ENCODE measurements at places on chromosomes 2 and 18.

DNA sequence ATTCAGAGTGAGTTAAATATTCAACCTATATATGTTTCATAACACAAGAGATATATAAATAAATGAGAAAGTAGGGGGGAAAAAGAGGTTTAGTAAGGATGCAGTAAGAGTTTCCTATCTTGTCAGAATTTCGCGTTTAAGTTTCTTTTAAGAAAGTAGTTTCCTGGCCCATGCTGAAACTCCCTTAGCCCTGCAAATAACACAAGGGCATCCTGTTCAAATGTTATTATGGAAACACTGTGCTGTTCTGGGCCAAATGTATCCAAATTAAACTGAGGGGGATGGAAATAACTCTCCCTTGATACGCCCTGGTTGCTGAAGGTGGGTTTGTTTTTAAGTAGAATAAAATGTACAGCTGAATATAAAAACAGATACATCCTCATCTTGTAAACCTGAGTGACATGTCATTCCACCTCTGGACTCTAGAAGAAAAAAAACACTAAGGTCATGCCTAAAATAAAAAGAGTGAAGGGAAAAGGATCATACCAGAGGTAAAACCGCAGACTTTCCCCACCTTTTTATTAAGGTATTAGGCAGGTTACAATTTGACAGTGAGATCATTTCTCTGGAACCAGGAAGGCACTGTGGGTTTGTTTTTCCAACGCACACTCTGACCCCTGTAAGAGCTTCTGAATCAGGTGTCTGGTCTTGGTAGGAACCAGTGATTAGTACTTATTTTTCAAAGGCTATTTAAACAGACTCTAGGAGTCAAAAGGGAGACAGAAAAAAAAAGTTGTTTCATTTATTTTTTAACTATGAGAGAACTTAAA is 16.7 kb downstream of the BCL2 start:
- no peak for DNase-seq

DNA sequence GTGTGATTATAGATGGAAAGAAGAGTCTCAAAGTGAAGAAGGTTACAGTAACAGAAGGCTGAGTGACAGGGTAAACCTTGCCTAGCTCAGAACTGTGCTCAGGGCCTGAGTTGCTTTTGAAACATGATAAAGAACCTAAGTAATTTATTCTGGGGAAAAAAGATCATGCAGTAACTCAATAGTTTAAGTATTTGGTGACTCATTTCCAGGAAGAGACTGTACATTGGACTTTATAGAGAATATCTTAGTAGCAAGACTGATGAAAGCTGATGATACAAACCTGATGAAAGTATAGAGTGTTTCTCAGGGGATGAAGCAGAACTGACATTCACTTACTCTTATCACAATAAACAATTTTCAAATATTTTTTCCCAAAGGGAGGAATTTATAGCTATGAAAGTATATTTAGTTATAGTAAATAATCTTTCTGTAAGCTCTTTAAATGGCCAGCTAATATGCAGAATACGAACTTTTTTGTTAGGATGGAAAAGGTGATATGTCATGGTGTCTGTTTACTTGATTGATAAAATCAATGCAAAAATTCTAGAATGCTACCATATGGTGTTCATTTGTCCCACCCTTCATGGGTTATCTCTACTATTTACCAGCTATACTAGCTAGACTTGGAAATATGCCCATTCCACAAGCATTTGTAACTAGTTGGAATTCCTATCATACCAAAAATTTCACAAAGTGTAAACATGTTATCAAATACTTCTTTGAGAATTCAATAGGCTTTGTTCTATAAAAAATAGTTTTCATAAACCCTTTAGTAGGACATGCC is 1265.5 kb upstream of the ACVR2A start:
- no peak for DNase-seq

- no peak for DNase-seq
These were observed 217.6 kb upstream of the FIGN start for GRCh38 chr2:163953390-163953907.

DNA sequence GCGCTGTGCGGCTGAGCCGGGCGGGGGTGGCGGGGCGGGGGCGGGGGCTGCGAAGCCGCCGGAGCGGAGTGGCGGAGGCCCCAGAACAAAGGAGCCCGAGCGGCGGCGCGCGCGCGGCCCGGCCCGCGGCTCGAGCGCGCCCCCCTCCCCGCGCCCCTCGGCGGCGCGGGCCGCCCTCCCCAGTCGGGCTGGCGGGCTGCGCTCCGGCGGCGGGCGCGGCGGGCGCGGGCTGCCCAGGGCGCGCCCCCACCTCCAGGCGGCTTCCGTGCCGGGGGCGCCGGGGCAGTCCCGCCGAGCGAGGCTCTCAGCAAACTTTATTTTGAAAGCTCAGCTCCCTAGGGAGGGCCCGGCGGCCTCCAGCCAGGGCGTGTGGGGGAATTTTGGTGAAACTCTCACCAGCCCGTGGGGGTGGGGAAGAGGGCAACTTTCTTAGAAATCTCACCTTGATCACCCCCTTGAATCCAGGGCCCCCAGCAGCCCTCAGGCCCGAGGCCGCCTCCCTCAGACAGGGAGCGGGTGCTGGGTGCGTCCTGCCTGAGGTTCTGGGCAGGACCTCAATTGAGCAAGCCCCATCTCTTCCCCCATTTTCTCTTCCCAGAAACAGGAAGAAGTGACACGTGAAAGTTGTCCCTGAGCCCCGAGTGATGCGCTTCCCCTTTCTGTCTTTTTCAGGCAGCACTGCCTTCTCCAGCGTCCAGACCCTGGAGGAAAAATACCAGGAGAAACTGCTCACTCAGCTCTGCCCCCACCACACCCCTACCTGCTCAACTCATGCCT is 786 bp downstream of the TET3 start:
- no peak for DNase-seq

DNA sequence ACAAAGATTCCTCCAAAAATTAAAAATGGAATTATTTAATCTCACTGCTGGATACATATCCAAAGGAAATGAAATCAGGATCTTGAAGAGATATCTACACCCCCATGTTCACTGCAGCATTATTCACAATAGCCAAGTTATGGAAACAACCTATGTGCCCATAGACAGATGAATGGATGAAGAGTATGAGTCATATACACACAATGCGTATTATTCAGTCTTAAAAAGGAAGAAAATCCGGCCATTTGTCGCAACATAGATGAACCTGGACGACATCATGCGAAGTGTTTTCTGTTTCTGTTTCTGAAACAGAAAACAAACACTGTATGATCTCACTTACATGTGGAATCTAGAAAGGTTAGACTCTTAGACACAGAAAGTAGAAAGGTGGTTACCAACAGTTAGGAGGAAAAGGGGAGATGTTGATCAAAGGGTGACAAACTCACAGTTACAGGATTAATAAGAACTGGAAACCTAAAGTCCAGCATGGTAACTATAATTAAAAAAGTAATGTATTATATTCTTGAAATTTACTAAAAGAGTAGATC is 87.8 kb upstream of the ERBB4 start:
- DNase-seq = no peak

- DNase-seq = no peak
These were observed 847 bp downstream of the HOXD8 start for GRCh38 chr2:176130147-176130956.

DNA sequence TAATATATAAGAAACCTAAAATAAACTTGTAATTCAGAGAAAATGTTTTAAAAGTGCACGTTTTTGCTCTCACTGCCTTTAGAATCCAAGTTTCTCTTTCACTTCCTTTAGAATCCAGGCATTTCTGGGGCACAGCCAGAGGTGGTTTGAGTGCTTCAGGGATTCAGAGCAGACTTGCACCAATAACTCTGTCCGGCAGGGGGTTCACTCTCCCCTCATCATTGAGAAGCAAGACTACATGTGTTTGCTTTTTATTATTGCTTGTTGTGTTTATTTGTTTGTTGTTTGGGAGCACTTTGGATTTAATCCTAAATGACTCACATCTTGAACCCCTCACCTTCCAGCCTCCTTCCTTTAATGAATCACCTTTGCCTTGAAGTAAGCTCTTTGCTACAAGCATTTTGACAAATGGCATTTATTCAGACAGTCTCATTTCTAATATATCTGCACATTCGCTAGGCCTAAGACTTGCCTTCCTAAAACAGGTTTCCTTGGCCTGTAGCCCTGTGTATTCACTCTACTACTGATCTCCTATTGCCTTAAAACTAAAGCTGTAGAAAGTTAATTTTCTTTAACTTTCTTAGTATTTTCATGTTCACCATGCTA is 233.5 kb upstream of the ATP5MC3 start:
- no peak for DNase-seq

GRCh38 chr2:31688282-31688681 is 107.5 kb upstream of the SRD5A2 start:
- DNase-seq = no peak

GRCh38 chr2:39479696-39480095 is 42.6 kb upstream of the MAP4K3 start:
- no peak for DNase-seq

DNA sequence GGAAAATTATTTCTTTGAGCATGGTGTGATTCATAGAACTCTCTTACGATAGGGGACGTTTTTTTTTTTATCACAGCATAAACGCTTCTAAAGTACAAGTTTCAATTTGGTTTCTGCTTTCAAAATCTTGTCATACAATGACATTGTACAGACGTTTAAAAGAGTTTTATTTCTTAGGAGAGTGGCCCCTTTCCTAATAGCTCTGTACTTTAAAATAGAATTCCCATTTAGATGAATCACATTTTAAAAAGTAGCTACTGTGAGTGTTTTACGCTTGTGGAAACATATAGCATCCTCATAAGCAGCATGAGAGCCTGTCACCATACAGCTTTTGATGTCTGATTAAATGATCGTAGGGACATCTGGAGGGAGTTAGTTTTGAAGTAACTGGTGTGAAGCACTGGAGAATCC is 510.9 kb downstream of the PARD3B start:
- no peak for DNase-seq

- no peak for DNase-seq
These were observed 41.7 kb downstream of the CYP20A1 start for GRCh38 chr2:203280428-203281064.

GRCh38 chr18:13381944-13382365 is 163.4 kb downstream of the LDLRAD4 start:
- no peak for DNase-seq

- DNase-seq = no peak
These were observed 199.9 kb downstream of the TGIF1 start for GRCh38 chr18:3649633-3650426.

GRCh38 chr2:229043681-229044080 is 227.4 kb downstream of the PID1 start:
- DNase-seq = no peak

- no peak for DNase-seq
These were observed 684.6 kb upstream of the ID2 start for GRCh38 chr2:7997279-7997678.

GRCh38 chr2:40606862-40607261 is 155.0 kb upstream of the SLC8A1 start:
- DNase-seq = no peak

DNA sequence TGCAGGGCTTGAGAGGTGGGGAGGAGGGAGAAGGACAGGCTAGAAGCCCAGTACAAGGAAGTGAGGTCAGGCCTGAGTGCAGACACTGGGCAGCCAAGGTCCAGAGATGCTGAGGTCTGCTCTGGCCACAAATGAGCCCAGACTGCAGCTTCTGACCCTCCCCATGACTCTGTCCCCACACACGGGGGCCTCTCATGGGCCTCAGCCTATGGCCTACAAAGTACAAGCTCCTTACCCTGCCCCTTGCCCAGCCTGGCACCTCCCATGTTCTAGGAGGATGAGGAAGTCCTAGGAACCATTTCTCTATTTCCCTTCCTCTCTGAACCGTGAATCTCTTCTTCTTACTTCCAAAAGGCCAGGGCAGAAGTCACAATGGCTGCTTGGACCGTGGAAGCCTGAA is 193.8 kb downstream of the ANKRD30B start:
- DNase-seq = no peak

DNA sequence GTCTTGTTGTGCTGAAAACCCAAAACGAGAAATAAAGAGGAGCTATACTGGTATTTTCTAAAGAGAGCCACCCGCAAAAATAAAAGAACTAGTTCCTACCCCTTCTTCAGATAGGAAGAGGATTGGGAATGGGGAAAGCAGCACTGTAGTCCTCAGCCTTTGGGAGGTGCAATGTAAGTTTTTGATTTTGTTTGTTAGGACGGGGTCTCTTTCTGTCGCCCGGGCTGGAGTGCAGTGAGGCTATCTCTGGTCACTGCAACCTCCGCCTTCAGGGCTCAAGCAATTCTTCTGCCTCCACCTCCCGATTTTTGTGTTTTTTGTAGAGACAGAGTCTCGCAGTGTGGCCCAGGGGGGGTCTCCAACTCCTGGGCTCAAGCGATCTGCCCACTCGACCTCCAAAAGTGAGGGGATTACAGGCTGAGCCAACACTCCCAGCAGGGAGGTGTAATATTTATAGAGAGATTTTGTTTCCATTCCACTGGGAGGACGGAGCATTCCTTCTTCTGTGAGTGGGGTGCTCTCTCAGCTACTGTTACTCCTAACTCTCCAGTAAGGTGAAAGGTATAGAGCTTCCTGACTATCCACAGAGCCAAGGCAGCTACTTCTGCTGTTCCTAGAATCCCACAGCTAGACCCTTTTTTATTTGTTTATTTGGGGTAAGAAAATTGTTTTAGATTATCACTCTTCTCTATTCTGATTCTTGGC is 13.1 kb upstream of the GULP1 start:
- no peak for DNase-seq

DNA sequence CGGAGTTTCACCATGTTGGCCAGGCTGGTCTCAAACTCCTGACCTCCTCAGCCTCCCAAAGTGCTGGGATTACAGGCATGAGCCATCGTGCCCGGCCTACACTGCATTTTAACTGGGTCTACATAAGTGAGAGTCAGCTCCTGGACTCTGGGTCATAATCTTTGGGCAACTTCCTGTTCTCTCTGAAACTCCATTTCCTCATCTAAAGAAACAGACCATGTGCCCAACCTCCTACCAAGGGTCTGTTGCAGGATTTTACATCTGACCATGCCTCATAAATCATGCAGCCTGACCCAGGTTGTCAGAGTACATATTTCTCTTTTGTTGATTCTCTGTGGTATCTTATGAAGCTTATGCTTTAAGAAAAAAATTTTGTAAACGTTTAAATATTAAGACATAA is 280.4 kb downstream of the ALPK2 start:
- DNase-seq = no peak

DNA sequence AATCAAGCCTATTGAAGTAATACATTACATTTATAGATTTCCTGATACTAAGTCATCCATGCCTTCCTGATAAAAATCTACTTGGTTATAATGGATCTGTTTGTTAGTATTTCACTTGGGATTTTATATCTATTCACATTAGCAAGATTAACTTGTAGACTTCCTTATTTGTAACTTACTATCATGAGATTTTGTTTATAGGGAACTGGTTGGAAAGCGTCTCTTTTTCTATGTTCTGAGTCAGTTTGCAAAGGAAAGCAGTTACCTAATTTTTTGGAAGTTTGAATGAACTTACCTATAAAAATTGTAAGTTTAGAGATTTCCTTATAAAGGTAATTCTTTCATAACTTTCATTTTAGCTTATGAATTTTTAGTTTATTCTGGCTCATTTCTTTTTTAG is 141.4 kb downstream of the SMAD7 start:
- DNase-seq = no peak

- DNase-seq = no peak
These were observed 36.4 kb downstream of the WDSUB1 start for GRCh38 chr2:159249990-159250715.

Data from stimulated activated CD4-positive, alpha-beta T cell treated with anti-CD3 and anti-CD28 coated beads, Interleukin-2, amount 100 ng/mL, for 48 hours (primary cell).